Cerebellum (tissue), 4 donors: ENCODE measurements at places on chromosomes 2 and 18. TPM values are rescaled to one million over a fixed set of nuclear protein-coding genes. Genes with fewer than 3 reads are reported as not detected.

Gene UGT1A8
- not detected for total RNA-seq

Gene RAB6C
- 1.2 TPM for total RNA-seq

Gene DQX1
- 0.45 TPM for total RNA-seq

Gene CPLX4
- 14.8 TPM for total RNA-seq

Gene MTERF4
- total RNA-seq, result 64.7 TPM

Gene SNED1
- 12.0 TPM for total RNA-seq

Gene RAX
- total RNA-seq, result 2.0 TPM

Gene NMUR1
- 0.73 TPM for total RNA-seq

Gene IL1R1
- total RNA-seq, result 1.5 TPM

Gene MOGAT1
- total RNA-seq, result not detected

Gene LYPD6
- 7.5 TPM for total RNA-seq

Gene CKAP2L
- 7.0 TPM for total RNA-seq

Gene LTBP1
- 8.6 TPM for total RNA-seq

Gene GALNT3
- total RNA-seq, result 2.5 TPM

Gene C2orf80
- 12.2 TPM for total RNA-seq

Gene SPATA3
- total RNA-seq, result not detected

Gene INHBB
- total RNA-seq, result 6.1 TPM

Gene PPP4R1
- total RNA-seq, result 147 TPM

Gene UGT1A10
- total RNA-seq, result not detected

Gene IL1F10
- total RNA-seq, result not detected

Gene EXOC6B
- 76.9 TPM for total RNA-seq

Gene G6PC2
- not detected for total RNA-seq

Gene PSD4
- 4.0 TPM for total RNA-seq

Gene SNORC
- total RNA-seq, result 4.2 TPM

Gene CRACDL
- 2.9 TPM for total RNA-seq

Gene SPP2
- not detected for total RNA-seq

Gene CTAGE1
- total RNA-seq, result not detected

Gene TCF23
- total RNA-seq, result not detected

Gene SP5
- total RNA-seq, result 17.5 TPM

Gene KLHL14
- 9.4 TPM for total RNA-seq

Gene C2orf15
- total RNA-seq, result 5.5 TPM

Gene REG1B
- total RNA-seq, result not detected

Gene RNF152
- 80.7 TPM for total RNA-seq

Gene NDUFB3
- 30.6 TPM for total RNA-seq

Gene L3MBTL4
- total RNA-seq, result 2.9 TPM

Gene RNU2-63P
- total RNA-seq, result not detected

Gene CENPA
- total RNA-seq, result 4.6 TPM

Gene KIF3C
- 68.1 TPM for total RNA-seq

Gene FHL2
- total RNA-seq, result 2.5 TPM

Gene HRH4
- 0.18 TPM for total RNA-seq

Gene CYP27A1
- total RNA-seq, result 5.7 TPM

Gene NT5DC4
- total RNA-seq, result not detected

Gene PSMA8
- total RNA-seq, result not detected

Gene ANKRD29
- 9.5 TPM for total RNA-seq

Gene LBX2
- not detected for total RNA-seq

Gene KCNJ13
- total RNA-seq, result 0.82 TPM

Gene LIMS3
- 3.0 TPM for total RNA-seq

Gene LRP1B
- 55.0 TPM for total RNA-seq

Gene ERFE
- total RNA-seq, result 1.7 TPM

Gene ERCC3
- total RNA-seq, result 43.7 TPM

Gene CREG2
- total RNA-seq, result 8.6 TPM

Gene TEX44
- total RNA-seq, result not detected

Gene KCNF1
- total RNA-seq, result 5.6 TPM
